ENCODE measurements at places on chromosomes 6 and 20.

DNA sequence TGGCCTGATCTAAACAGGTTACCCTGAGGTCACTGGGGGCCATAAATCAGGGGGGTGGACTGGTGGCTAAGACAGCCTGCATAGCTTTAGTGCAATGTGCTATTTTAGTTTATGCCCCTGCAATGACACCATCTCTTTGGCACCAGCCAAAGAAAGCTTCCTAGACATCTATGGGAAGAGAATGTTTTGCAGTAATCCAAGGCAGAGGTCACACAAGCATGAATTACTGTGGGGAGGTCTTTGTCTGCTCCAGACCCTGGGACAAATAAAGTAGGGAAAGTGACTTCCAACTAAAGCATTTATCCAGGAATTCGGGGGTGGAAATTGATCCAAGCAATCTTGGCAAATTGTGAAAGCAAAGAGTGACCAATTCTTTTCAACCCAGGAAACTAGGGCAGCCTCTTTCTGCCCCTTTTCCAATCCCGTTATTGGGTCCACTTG is 5.3 kb downstream of the RIPOR2 start:
- peak; percentile 45 for DNase-seq

- no peak for DNase-seq
Measured at GRCh38 chr6:124964764-124965105, 2.5 kb downstream of the RNF217 start.

DNA sequence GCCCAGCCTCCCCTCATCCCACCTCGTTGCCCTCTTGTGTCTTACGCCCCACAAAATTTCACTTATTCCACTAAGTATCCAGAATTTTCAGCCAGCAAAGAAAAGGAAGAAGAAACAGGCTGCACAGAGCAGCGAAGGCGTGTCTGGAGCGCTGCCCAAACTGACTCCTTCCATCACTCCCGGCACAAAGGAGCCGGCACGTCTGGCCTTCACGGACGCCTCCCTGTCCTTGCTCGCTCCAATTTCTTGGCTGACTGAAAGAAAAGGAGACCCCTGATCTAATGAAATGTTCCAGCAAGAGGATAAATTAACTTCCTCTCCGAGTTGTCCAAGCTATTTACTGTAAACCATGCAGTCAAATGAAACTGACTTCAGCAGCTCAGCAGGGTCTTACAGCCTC is 152.3 kb upstream of the CDH4 start:
- DNase-seq, result no peak

DNA sequence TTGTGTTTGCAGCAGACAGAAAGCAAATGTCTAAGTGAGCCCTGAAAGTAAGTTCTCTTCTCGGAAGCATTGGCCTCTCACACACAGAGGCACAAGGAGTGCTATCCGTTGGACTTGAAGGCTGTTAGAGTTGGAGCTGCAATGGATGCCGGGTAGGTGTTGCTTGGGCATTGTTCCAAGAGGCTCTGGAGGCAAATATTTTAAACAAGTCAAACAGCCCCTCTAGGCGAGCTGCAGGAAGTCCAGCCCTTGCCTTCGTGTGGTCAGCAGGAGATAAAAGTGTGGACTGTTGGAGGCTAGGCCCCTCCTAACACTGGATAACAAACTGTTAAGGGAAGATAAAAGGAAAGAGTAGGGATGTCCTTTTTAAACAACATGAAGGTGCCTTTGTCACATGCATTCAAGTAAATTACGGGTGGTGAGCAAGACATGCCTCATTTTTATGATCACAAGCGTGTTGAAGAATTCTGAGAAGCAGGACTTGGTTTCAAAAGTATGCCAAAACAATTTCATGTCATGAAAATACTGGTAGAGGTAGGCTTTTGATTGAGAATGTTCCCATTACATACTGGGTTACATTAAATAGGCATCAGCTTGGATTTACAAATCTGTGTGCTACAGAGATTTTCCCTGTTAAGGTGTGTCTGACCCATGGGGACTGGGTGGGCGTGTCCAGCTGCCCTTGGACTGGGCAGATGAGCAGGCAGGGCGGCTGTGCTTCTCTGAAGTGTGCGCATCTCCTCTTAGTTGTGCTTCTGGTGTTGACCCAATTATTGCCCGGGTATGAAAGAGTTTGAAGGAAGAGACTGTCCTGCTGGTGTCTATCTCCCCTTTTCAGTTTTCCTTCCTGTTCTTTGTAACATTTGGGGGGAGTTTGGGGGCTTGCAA is 57.5 kb downstream of the RREB1 start:
- DNase-seq, result no peak

DNA sequence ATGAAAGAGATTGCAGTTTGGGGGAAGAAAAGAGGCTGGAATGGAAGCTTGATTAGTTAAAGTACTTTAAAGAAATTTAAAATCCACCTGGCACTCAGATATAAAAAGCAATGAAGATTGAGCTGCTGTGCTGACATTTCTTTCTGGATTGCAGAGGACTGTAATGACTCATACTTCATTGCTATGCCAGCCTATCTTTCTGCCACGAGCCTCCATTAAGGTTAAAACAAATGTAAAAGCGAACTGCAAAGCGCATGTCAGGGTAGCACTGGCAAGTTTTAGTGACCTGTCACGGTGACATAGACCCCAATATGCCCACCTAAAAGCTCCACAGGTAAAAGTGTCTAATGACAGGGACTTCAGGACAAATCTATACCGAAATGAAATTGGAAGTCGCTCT is 449.6 kb downstream of the C6orf118 start:
- no peak for DNase-seq

GRCh38 chr6:170074907-170075306 is 216.0 kb downstream of the DLL1 start:
- no peak for DNase-seq

DNA sequence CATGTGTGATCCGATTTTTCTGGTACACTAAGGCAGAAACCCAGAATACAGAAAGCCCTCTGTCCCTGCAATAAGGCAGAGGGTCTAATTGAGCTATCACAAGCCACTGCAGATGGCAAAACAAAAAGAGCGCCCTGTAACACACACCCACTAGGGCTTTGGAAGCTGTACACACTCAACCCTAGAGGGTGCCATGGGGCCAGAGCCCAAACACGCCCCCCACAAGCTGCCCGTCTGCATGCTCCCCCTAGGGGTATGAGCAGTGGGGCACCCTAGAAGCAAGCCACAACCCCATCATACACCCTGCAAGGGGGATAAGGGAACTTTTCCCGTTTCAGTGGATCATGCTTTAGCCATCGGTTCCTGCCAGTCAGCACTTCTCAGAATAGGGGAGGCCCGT is 62.2 kb upstream of the PDE10A start:
- DNase-seq, result peak; percentile 75
